ENCODE measurements at places on chromosomes 12 and 14.

DNA sequence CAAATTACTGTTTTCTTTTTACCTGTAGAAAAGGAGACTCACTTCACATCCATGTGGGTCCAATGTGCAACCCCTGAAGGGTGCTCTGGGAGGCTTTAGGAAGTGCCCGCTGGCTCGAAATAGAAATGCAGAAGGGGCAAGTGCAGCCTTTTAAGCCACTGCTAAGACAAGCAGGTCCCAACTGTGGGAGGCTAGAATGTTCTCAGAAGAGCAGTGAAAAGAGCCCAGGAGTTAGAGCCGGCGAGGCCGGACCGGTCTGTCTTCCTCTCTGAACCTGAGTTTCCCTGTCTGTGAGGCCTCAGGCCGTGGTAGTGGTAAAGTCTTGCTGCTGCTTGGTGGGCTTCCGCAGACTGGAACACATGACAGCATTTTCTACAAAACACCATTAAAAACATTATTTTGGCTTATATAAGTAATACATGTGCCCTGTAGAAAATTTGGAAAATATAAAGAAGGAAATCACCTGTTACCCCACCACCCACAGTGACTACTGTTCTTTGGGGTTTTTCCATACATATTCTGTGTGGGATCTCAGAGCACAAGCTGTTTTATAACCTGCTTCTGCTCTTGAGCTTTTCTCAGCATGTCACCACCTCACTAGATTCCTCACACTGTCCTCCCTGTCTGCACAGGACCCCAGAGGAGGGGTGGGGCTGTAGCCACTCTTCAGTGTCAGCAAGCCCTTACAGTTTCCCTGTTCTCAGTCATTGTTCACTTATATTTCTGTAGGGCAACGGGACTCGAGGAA, 6.0 kb downstream of the CKB start:
- DNase-seq = no peak

- DNase-seq = no peak
Observed at GRCh38 chr14:63857466-63858030, 4.7 kb downstream of the SYNE2 start.

DNA sequence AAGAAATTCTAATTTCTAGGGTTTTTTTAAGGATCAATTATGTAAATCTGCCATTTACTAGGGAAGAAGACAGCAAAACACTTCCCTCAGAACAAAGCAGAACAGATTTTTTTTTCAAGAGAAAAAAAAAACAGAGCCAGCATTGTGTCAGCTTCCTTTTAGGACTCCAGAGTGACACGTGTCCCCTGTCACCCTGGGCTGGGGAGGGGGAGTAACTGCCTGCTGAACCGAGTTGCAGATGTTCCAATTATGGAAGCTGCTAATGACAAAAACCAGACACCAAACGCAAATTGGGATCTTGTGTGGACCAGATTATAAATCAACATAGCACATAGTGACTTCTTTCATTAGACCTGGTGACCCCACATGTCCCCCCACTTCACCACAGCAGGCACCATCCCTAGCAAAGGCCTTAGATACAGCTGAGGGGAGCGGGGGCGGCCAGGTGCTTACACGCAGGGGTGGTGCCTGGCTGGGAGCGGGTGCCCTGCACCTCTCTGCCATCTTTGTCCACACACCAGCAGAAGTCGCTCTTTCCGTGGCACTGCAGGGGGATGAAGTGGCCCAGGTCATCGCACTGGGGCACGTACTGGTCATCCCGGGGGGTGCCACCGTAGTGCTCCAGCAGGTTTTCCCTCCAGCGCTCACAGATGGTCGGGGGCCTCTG, 25.4 kb downstream of the RTRAF start:
- DNase-seq = no peak

GRCh38 chr14:92039063-92039718, 668 bp downstream of the TRIP11 start:
- DNase-seq = peak; percentile 64

- DNase-seq = no peak
Observed at GRCh38 chr14:32896979-32897697, 41.5 kb upstream of the NPAS3 start.

DNA sequence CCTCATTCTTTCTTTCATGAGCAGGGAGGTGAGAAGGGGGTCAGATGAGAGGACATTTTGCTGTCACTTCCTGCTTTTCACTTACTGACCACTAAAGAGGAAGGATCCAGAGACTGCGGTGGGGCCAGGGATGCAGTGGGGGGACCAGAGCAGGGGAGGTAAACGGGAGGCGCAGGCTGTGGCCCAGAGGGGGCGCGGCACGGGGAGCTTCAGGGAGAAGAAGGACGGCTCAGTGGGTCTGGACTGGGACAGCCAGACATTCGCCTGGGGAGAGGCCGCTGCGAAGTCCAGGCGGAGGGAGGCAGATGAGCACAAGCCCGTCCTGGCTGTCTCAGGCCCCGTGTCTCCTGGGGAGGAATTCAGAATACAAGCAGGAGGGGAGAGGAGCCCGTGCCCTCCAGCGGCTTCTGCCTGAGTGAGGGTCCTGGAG, 41.2 kb downstream of the SLC6A12 start:
- peak; percentile 49 for DNase-seq

- DNase-seq = no peak
Observed at GRCh38 chr12:124601706-124602105, 34.3 kb upstream of the NCOR2 start.

DNA sequence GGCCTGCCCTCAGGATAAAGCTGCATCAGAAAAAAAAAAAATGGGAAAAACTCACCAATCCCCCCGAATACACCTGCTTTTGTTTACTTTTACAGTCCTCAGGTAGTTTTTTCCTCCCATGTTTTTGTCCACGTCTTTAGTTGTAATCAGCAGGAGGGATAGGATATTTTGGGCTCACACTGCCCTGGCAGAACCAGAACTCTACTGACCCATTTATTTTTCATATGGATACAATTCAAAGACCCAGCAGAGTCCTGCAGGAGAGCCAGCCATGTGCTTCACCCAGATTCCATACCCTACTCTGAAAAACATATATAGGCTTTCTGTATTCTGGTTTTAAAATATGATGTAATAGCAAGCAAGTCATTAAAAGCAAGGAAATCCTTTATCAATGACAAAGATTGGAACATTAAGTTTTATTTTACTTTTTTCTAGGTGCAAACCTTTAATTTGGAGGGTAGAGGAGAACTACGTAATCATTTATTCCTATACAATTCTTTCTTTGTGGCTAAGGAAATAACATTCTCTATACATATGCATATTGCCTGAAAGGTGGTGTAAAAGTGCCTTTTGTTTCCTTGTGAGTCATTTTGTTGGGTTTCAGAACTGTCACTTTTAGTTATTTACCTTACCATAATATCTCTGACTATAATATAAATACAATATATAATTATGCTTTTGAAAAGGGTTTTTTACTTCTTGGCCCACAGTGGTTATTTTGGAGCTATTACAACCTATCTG, 19.1 kb downstream of the DACT1 start:
- no peak for DNase-seq

GRCh38 chr12:21773263-21773741, 1.2 kb downstream of the KCNJ8 start:
- DNase-seq = no peak

- peak; percentile 58 for DNase-seq
Observed at GRCh38 chr12:118311666-118312065, 61.0 kb downstream of the TAOK3 start.

DNA sequence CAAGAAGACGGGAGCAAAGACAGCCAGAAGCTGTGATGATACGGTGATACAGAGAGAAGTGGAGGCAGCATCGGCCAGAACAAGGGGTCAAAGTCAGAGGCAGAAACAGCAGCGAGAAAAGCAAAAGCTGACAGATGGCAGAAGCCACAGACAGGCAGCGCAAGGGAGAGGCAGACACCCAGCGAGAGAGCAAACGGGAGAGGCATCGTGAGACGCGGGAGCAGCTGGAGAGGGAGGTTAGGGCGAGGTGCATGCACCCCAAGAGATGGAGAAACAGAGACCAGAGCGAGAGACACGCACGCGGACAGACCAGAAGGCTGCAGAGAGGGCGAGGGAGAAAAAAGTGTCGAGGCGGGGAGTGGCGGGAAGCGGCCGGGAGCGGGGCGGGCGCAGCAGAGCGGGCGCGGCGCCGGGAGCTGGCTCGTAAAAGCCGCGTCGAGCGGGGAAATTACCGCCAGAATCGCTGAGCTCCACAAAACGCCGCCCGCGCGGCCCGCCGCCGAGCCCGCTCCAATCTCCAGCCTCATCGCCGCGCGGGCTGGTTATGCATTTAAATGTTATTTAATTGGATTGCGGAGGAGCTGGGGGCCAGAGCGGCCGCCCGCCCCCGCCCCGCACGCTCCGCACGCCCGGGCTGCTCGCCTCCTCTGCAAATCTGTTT, 15.6 kb downstream of the SMUG1 start:
- peak; percentile 18 for DNase-seq

GRCh38 chr14:24311837-24312615, 724 bp downstream of the LTB4R start:
- DNase-seq = no peak

GRCh38 chr12:50914872-50915484, 37.4 kb upstream of the HIGD1C start:
- DNase-seq = no peak

GRCh38 chr12:1350055-1350933, 244.1 kb downstream of the FBXL14 start:
- DNase-seq = no peak

DNA sequence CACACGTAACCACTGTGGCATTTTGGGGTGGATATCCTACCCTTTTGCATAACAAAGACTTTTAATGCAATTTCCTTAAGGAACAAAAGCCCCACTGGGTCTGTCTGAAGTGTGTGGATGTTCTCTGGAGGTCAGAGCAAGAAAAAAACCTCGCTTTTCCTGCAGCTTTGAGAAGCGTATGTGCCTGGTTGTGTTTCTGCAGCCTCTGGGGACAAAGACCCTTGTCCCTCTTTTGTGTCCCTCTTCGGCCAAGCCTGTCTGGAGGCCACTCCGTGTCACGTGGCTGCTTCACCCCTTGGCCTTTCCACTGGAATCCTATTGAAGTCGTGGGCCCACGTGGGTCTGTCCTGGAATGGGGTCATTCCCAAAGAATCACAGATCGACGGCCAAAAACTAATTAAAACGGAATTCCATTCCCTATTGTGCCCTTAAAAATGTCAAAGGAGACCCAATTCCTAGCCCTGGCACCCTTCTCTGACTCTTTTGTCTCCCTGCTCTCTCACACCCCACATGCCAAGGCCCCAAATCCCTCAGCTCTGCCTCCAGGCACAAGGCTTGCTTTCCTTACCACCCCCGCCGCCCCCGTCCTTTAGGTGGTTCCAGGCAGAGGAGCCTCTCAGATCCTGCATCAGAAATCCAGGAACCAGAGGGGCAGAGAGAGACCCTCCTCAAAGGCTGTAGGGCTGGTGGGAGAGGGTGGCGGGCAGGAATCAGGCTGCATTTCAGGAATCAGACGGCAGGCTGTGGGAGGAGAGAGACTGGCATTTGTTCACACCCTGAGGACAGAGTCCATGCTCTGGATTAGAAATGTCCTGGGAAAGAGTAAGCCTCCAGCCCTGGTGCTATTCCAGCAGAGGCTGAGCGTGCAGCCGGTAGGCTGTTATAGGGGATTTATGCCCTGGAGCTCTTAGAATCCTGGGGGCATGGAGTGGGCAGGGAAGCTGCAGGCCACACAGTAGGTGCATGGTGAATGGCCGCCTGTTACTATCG, 12.6 kb upstream of the CYP46A1 start:
- no peak for DNase-seq

GRCh38 chr14:97266653-97267052, 469.5 kb downstream of the VRK1 start:
- DNase-seq = no peak

- DNase-seq = no peak
Observed at GRCh38 chr14:99928963-99929362, 135.8 kb downstream of the EML1 start.

DNA sequence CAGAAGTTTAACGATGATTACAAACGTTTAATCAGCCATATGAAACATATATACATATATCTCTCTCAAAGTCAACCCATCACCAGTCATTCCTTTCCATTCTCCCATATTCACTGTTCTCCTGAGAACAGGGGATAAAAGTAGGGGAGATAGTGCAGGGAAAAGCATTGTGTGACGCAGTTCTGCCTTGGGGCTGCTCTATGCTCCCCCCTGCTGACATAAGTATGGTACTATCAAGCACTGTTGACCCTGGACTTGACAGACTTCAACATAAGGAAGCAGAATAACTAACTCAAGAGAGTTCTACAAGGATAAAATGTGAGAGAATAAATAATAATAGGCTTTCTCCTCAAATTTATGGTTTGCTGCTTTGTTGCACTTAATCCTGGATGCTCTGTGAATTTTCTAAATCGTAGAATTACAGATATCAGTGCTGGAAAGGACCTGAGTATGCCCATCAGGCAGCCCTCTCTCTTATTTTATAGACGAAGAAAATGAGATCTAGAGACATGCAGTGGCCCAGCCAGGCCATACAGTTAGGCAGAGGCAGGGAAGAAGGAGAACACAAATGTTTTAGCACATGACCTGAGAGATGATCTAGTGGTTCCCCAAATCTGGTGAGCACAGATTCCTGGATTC, 87.2 kb downstream of the SCN8A start:
- peak; percentile 72 for DNase-seq

DNA sequence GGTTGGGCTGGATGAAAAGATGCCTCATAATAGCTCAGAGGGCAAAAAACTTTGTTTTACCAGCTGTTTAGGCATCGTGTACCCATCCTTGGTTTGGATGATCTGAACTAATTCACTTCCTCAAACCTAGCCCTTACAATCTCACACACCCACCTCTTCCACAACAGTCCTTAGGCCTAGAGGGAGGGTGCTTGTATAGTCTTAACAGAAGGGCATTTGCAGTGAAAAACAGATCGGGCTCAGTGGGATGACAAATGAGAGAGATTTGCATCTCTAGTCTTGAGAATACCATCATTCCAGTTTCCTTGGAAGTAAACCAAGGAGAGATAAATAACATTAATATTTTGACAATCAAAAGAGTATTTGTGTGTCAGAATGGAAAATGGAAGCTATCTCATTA, 11.0 kb downstream of the SLCO1A2 start:
- no peak for DNase-seq

GRCh38 chr12:25705261-25705660, 152.2 kb upstream of the LMNTD1 start:
- peak; percentile 76 for DNase-seq

GRCh38 chr14:70073924-70074566, 114.7 kb downstream of the SLC8A3 start:
- DNase-seq = peak; percentile 48

DNA sequence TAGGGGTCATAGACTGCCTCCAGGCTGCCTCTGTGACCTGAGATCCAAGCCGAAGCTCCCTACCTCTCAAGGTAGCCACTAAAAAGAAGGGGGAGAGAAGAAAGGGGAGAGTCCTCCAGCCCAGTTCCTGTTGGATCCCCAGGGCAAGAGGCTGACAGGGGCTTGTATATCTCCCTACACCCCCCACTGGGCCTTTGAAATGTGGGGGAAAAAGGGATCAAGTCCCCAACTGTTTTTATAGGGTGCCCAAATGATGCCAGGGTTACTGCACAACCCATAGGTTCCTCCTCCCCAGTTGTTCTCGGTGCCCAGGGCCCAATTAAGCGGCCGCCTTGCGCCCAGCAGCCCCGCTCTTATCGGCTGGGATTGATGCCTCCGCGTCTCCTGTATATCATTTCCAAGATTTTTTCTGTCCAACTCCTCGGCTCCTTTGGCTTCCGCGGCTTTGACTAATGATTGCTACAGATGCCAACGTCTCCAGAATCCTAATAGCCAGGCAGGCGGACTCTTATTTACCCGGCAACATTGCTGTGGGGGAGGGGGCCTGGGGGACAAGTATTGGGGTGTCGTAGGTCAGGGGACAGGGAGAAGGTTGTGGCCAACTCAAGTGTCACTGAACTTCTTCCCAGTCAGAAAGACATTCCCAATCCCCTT, 7.6 kb upstream of the HOXC4 start:
- no peak for DNase-seq

GRCh38 chr12:54697851-54698250, 49.7 kb upstream of the DCD start:
- no peak for DNase-seq

Data from KBM-7 (cell line).